Astrocyte of the cerebellum (primary cell): ENCODE measurements at places on chromosomes 2 and 18.

- no peak for DNase-seq
These were observed 10.4 kb downstream of the HS6ST1 start for GRCh38 chr2:128308284-128308731.

- peak; percentile 5 for DNase-seq
These were observed 57.1 kb upstream of the PAX3 start for GRCh38 chr2:222355860-222356259.

- peak; percentile 57 for DNase-seq
These were observed 94.1 kb upstream of the THOC1 start for GRCh38 chr18:361941-362310.

DNA sequence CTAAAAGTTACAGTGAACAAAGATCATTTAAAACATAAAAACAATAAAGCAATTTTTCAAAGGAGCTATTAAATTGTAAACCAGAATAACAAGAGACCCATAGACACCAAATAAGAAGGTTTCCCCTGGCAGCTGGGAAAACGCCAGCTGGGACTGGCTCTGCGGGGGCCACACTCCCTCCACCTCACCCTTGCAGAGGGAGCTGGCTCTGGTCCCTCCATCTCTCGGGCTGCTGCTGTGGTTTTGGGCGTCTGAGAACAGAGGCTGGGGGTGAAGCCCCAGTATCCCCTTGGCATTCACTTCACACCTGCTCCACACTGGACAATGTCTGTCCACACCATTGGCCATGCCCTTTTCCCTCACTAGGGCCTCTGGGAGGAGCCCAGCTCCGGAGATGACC lies 62.1 kb upstream of the OTOS start:
- DNase-seq: no peak

DNA sequence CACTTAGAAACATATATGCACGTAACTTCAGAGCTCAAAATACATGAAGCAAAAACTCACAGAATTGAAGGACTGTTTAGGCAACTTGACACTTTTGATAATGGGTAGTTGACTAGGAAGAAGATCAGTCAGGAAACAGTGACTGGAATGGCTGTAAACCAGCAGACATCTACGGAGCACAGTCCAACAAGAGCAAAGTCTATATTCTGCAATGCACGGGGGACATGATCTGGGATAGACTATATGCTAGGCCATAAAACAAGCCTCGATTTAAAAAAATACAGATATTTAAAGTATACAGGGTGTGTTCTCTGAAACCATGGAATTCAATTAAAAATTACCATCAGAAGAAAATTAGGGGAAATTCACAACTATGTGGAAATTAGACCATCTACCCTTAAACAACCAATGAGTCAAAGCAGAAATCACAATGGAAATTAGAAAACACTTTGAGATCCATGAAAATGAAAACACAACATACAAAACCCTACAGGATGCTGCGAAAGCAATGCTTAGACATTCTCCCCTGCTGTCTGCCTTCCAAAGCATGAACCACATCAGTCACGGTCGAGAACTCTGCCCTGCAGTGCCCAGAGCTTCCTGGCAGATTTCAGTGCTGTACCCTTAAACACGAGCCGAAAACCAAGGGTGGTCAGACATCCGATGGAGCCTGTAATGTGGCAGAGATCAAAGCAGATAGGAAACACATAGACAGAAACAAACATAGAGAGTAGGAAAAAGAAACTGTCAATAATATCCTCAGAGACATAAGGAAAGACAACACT lies 651.9 kb upstream of the HS6ST1 start:
- DNase-seq: no peak
